Ovary (tissue), 10 donors: ENCODE measurements at places on chromosomes 7 and 10. TPM values are rescaled to one million over a fixed set of nuclear protein-coding genes. Genes with fewer than 3 reads are reported as not detected.

DNA sequence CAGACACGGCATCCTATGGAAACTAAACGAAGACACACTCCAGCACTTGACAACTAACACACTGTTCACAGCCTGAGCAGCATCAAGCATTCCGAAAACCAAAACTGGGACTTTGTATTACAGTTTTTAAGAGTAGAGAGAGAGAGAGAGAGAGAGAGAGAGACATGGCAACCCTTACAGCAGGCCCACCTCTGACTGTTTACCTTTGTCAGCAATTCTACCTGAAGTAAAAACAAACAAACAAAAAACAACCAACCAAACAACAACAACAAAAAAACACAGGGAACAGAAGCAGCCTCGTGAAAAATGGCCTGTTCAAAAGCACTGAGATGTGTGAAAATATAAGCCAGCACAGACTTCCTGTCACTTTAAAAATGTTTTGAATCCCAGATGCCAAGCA, 118.0 kb downstream of the SPAG6 start:
- no peak for DNase-seq

The CPED1 gene
- total RNA-seq = 88.8 TPM

- DNase-seq = no peak
These were observed 44.7 kb upstream of the SUN1 start for GRCh38 chr7:787332-788240.

The SND1 gene
- total RNA-seq = 103 TPM

GRCh38 chr7:108836256-108836655, 266.6 kb downstream of the DNAJB9 start:
- DNase-seq = no peak

GRCh38 chr7:110187877-110188554, 902.9 kb upstream of the LRRN3 start:
- no peak for DNase-seq

- DNase-seq = no peak
These were observed 825 bp downstream of the ADRB1 start for GRCh38 chr10:114044247-114045135.

The GPNMB gene
- 132 TPM for total RNA-seq

GRCh38 chr7:151689196-151689971, 169.7 kb upstream of the RHEB start:
- peak; percentile 35 for DNase-seq

The BTBD16 gene
- total RNA-seq = 1.8 TPM

DNA sequence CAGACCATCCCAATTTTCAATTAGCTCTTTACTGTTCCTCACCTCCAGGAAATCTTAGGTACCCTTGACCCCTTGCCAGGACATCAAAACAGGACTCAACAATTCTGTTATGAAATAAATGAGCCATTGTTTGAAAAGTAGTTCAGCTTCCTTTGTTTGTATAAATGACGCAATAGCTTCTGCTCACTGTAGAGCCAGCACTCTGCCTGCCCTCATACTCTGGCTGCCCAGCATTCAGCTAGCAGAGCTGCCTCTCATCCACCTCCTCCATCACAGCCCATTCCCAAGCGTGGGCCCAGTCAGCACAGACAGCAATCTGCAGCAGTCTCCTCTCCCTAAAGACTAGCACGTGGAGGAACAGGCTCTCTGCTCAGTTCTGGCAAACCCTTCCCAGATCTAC, 478.6 kb downstream of the GRID1 start:
- DNase-seq = no peak

The CH25H gene
- total RNA-seq = 3.3 TPM

DNA sequence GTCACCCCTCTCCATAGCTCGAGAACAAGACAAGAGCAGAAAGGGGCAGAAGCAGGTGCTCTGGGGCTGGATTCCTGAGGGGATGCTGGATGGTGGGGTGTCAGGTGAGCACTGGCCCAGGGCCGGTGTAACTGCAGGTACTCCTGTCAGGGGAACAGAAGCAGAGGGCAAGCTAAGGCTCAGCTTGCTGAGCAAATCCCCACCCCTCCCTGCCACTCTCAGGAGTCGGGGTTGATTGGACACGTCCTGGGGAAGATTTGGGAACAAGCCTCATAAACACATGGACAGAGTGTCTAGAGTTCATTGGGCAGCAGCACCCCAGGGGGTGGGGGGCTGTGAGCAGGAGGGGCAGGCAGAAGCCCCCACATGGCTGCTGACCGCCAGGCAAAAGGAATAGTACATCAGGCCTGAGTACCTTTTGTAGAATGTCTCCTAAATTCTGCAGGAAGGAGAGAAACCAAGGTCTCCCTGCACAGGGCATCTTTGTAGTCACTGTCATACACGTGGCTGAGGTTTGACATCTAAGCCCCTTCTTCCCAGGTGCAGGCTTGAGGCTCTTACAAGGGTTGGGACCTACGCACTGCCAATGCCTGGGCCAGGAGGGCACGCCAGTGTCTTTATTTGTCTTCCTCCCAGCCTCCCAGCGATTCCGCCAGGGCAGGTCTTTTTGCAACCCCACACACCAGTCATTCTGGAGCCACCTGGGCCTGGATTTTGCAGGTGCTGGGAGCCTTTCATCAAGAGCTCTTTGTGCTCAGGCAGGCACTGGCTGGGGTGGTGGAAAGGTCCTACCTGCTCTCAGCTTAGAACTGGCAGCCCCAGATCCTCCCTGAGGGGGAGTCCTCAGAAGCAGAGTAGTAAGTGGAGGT, 2.8 kb downstream of the CALML3 start:
- DNase-seq = peak; percentile 12
